ENCODE measurements at places on chromosomes 7 and 10.

DNA sequence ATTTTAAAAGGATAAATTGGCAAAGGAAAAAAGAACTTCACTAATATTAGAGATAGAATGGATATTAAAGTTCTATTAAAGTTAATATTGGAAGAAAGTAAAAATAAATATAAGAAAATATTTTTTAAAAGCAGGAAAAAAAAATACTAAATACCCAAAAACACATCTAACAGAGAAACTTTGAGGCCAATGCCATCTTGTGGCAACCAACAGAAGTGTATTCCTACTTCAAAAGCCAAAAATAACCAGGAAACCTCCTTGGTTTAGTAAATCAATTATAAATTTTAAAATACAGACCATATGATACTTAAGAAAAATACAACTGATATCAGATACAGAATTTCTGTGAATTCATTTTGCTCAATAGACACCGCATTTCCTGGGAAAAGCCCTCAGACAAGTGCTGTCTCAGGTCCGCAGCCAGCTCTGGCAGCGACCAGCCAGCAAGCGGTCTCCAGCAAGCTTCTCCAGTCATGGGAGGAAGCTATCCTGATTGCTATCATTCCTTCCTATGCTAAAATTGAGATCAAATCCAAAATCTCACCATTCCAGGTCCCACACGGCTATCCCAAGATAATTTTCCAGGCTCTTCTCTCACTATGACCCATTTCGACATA lies 65.3 kb downstream of the LMBR1 start:
- DNase-seq, result no peak

DNA sequence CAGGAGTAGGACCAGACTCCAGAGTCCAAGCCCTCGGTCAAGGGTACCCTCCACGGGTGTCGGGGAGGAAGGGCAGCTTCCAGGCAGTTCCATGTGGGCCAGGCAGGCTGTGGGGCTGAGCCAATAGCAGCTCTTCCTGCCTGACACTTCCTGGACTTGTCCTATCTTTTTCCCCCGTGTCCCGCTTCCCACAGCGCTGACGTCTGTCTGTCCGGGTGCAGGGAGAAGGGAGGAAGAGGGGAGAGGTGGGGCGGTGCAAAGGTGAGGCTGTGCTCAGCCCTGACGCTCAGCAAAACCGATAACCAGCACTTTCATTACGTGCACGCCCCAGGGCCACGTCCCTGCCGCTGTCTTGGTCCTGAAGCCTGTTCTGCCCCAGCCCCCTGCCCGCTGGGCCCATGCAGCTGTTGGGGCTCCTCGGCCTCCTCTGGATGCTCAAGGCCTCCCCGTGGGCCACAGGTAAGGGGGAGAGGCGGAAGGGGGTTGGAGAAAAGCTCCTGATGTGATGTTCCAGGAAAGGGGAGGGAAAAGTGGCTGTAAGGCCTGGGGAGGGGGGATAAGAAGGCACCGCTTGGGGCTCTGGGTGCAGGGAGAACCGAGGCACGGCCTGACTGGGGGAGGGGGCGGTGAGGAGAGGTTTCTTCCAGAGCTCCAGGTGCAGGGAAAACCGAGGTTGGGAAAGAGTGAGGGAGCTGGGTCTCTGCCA lies at the start of gene MUC3A:
TSS of gene MUC3A (plus strand) at position 308 of the 706 bp plus-strand sequence. CDS start at position 399, 91 bp downstream.
- DNase-seq, result no peak

DNA sequence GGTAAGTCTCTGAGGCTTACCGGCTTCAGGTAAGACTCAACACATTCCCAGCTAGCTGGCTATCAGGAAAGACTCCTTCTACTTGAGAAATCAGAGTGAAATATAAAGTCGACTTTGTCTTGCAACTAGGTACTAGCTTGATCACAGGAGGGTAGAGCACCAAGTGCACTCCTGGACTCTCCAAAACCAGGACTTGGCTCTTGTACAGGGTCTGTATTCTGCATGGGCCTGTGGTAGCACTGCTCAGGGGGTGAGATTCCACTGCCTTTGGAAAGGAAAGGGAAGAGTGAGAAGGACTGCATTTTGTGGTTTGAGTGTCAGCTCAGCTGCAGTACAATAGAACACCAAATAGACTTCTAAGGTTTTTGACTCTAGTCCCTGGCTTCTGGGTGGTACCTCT lies 19.4 kb downstream of the CYP2C8 start:
- no peak for DNase-seq

- DNase-seq, result no peak
Measured at GRCh38 chr10:12397147-12397896, 48.0 kb downstream of the CAMK1D start.

DNA sequence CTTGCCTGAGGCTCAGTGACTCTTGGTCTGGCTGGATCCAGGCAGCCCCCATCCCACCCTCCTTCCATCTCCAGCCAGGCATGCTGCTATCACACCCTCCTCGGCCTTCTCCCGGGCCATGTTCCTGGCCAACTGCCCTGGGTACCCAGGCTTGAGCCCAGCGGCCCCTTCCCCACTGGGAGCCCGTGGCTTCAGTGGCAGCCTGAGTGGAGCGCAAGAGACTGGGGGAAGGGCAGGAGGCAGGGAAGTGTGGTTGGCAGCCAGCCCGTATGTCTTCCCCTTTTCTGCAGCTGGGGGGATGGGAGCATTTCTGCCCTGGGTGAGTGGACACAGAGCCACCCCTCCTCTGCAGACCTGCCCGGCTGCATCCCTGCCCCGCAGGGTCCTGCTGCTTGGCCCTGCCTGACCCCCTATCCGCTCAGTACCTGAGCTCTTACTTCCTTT lies 148.5 kb downstream of the ARHGAP22 start:
- DNase-seq, result no peak

- DNase-seq, result no peak
Measured at GRCh38 chr7:96090756-96091155, 231.1 kb downstream of the SLC25A13 start.

DNA sequence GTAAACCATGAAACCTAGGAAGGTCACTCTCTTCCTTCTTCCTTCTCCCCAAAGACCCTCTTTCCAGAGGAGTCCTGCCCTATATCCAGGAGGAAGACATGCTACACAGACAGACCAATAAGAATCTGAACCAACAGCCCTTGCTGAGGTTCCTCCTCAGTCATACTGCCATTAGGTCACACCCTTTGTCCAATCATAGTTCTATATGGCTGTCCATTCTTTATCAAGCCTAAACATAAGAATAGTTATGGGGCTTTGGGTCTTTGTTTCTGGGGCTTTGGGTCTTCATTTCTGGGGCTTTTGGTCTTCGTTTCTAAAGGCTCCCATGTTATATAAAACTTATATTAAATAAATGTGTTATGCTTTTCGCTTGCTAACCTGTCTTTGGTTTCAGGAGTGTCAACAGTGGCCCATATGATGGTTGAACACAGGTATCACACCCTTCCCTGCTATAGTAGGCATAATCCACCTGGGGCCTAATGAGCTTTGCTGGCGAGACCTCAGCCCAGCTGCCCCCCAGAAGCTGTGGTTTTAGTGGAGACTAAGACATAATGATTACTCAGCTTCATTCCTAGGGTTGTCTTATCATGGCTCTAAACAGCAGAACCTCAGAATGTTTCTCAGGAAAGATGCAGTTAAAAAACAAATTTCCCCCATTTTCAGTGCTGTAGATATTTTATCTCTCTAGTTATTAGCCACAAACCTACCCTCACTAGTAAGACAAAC lies 91.6 kb downstream of the ELMO1 start:
- DNase-seq, result no peak

DNA sequence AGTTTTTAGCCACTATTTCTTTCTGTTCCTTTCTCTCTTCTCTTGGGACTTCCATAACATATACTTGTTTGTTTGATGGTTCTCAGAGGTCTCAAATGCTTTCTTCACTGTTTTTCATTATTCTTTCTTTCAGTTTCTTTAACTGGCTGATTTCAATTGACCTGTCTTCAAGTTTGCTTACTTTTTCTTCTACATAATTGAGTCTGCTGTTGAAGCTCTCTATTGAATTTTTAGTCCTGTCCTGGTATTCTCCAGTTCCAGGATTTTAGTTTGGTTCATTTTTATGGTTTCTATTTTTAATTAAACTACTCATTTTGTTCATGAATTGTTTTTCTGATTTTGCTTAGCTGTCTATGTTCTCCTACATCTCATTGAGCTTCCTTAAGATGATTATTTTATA lies 1305.3 kb upstream of the CELF2 start:
- DNase-seq, result no peak

DNA sequence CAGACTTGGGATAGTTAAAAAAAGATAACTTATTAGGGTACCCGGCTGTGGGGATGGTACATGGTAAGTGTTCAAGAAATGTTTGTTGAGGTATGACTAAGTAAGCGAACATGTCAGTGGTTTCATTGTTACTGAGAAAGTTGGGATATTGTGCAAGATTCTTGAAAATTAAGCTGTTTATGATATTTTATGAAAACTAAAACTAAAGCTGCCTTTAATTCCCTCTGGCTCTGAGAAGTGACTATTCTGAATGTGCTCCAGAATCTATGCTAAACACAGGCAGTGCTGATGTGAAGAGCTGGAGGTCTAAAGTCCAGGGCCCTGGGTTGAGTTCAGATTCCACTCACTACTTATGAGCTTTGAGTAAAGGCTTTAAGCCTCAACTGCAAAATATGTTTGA lies 72.9 kb downstream of the AOAH start:
- DNase-seq, result no peak

GRCh38 chr10:81130014-81130413 lies 592.3 kb downstream of the SH2D4B start:
- no peak for DNase-seq

GRCh38 chr10:22379059-22379458 lies 33.8 kb downstream of the SPAG6 start:
- no peak for DNase-seq

DNA sequence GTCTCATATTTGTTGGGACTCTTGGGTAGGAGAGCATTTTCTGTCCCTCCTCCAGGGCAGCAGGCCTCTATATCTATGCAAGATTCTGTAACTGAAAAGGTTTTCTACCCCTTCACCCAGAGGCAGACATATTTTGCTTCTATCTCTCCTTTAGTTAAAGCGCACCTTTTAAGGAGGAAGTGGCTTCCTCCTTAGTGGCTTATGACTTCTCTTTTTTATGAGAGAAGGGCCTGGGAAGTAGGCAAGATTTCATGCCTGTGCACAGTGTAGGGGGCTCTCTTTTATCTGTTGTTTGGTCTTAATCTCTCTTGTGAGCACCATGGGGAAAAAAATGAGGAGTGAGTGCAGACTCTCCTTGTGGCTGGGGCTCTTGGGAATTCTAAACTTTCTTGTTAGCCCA lies 122.1 kb downstream of the LRMDA start:
- no peak for DNase-seq

- no peak for DNase-seq
Measured at GRCh38 chr10:63618552-63618951, 97.4 kb downstream of the REEP3 start.

- DNase-seq, result no peak
Measured at GRCh38 chr7:11376529-11376928, 402.9 kb downstream of the PHF14 start.

DNA sequence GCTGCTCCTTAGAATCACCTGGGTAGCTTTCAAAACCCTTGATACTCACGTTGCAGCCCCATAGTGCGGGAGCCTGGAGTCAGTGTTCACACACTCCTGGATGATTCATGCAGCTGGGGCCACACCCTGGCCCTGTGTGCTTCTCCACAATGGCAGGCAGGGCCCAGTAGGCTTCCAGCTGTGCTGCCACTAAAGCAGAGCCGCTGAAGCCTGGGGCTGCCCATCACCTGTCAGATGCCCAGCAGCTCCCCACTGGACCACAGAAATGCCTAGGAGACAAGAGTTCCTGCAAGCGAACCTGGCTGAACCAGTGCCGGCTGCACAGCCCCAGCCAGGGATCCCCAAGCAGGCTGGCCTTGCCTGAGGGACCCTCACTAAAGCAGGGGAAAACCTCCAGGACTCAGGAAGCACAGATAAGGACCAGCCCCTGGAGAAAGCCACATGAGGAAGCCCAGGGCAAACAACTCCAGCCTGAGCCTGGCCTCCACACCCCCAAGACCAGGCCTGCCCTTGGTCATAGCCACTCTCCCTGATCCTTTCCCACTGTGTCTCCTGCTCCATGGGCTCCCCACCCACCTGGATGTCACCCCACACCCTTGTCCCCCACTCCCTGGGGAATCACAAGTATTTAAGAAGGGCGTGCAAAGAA lies 111.9 kb downstream of the GRID1 start:
- DNase-seq, result no peak

DNA sequence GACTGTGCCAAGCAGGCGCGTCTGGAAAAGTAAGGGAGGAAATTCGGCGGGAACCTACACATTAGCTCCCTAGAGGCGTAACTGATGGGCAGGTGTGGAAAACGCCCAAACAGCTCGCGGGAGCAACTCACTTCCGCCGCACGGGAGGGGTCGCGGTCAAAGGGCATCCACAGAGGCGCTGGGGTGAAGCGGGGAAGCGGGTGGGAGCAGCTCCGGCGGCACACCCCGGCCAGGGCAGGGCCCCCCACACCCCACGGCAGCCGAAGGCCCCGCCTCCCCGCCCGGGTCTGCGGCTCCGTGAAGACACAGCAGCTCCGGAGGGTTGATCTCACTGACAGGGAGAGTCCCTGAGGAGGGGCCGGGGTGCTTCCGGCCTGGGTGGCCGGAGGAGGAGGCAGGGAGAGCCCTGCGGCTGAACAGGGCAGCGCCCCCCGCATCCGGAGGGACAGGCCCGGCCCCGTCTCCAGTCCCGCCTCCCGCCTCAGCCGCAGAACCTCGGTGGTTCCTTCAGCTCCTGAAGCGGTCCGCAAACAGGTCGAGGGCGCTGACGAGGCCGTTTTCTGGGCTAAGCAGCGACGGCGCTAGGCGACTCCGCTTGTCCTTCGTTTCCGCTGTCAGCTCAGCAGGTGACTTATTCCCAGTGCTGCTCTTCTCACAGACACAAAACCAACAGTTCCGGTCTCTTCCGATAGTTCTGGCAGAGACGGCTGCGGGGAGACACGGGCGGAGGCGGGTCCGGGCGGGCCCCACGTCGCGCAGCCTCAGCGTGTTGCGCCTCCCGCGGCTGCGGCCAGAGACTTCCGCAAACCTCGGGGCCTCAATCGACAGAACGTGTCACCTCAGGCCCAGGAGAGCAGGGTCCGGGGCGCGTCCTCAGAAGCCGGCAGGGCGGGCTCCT lies 276.1 kb downstream of the DNAJB6 start:
- peak; percentile 64 for DNase-seq

DNA sequence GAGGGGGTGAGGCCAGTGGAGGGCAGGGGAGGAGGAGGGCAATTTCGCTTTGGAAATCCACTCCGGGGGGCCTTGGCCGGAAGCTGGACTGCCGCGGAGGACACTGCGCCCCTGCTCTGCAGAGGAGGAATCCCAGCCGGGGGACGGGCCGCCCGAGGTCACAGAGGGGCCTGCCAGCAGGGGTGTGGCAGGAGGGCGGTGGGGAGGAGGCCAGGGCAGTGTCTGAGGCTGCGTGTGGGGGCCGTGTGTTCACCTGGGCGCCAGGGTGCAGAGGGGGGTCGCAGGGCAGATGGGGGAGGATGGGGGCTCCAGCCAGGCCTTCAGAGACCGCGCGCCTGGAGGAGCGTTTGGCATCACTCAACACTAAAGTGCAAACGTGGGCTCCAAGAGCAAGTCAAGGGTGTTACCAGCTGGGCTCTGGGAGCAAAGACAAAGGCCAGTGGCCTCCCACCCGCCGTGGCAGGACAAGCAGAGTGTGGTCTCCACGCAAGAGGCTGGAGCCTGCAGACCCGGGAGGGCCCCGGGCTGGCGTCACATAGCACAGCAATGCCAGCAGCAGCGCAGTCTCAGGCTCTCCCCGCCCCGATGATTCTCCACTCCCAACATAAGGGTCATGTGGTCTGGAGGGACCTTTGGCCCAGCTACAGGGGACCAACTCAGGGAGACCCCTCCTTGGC lies 45.3 kb upstream of the DNAJB6 start:
- DNase-seq, result no peak

Data from CD4-positive, alpha-beta T cell treated with Interleukin-15 for 4 hours (primary cell).